ENCODE measurements at places on chromosomes 7 and 10.
A peak's percentile ranks its signal among the peaks of the same experiment; 100 is the strongest.

DNA sequence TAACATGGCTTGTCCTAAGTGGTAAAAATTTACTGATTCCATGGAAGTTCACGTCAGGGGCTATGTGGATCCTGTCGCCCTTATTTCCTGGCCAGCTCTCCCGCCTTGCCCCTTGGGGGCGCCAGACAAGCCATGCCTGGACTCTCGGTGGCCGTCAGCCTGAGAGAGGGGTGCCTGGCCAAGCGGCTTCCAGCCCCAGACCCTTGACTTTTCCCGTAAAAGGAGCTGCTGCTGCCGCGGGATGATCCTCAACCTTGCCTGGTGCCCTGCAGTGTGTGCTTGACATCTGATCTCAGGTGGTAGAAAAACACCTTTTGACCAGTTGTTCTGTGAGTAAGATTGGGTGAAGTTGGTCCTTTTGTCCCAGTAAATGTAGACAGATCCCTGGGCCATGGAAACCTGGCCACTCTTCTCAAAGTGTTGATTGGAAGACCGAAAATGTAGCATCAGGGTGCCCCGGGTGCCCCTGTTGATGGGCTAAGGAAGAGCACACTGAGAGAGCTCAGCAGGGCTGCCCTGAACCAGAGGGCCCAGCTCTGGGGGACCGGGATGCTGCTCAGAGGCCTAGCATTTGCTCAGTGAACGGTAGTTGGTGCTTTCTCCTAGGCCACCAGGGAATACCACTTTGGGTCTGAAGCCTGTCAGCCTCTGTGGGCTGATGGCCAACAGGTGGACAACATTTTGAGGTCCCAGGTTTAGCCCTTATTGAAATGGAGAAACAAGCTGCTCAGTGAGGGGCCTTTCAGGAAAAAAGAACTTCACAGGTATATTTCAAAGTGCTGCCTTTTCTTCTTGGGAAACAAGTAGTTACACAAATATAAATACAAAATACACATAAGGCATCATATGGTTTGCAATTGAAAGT is 162.5 kb downstream of the LRMDA start:
- DNase-seq, result no peak

DNA sequence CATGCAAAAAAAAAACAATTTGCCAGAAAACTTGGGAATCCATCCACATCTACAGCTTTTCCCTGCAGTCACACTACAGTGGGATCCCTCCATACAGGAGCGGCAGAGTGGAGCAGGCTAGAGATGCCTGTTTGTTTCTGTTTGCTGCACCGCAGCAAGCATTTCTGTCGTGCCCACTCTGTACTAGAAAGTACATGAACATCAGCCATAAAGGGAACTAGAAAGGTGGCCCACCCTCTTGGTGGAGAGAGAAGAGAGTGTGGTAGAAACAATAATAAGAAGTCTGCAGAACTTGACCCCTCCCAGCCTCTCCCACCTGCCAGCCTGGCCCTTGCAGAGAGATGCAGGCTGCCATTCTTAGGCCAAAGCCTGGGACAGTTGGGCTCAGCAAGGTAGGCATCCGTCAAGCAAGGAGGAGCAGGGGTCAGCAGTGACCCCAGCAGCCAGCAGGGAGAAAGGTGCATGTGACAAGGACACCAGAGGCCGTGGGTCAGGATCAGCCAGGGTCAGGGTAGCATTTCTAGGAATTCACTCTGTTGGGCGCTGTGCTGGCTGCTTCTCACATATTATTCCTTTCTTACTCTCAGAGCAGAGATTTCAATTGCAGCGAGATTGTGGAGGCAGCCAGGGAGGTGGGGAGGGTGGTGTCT is 171.8 kb downstream of the EGFR start:
- DNase-seq, result no peak

- no peak for DNase-seq
These were observed 83.3 kb upstream of the KLF6 start for GRCh38 chr10:3868271-3868664.

DNA sequence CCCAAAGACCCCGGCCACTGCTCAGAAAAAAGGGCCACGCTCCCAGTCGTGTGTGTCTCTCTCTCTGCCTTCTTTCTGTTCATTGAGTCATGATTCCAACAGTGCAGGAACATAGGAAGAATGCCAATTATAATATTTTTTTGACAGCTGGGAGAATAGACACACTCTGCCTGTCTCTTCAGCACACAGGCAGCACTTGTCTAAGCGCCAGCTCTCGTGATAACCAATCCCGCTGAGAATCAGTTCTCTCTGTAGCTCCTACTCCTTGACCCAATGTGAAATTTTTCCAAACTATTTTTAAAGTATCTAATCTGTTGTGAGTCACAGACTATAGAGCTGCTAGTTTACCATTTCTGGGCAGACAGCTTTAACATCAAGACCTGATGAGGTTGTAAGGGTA is 145.7 kb upstream of the RHEB start:
- DNase-seq, result no peak

GRCh38 chr10:69684020-69684980 is 54.3 kb downstream of the FAM241B start:
- DNase-seq, result peak; percentile 85

DNA sequence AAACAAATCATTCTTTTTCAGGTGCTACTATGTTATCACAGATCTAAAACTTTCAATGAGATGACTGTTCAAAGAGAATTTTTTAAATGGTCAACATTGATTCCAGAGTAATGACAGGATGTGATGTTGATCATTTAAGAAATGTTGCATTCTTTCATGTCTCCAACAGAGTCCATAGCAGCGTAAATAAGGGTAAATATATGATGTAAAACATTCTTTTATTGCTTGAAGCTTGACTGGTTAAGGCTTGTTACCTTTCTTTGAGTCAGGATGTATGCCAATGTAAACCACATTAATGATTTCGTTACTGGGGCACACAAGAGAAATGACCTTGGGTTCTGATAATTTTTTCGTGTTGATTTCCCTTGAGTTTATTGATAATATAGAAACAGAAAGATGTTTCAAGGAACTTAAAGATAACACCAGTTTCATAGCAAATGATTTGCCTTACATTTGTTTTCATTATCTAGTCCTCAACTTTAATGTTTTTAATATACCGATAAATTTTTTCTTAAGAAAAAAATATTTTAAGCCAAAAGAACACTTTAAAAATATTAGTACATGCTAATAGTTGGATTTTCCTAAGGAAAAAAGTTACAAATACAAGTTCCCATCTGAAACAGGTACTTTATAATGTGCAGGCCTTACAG is 3.5 kb downstream of the STK17A start:
- no peak for DNase-seq

GRCh38 chr7:92528958-92529264 is 316 bp downstream of the RBM48 start:
- no peak for DNase-seq

DNA sequence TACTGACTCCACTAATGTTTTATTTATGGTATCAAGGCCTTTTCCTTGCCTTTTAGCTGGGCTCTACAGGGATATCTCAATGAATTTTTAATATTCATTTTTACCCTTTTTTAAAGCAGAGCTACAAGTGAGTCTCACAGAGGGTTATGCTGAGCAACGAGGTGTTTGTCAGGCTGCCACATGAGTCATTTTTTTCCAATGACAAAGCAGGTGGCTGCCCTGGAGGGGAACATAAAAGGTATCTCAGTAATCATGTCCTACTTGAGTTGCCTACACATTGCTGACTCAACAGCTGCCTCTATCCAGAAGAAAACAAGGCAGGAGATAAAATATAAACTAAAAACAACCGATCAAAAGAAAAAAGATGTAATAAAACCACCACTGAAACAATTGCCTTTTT is 1004.9 kb upstream of the POT1 start:
- no peak for DNase-seq

- no peak for DNase-seq
These were observed 543.1 kb downstream of the CNTNAP2 start for GRCh38 chr7:146659732-146660131.

DNA sequence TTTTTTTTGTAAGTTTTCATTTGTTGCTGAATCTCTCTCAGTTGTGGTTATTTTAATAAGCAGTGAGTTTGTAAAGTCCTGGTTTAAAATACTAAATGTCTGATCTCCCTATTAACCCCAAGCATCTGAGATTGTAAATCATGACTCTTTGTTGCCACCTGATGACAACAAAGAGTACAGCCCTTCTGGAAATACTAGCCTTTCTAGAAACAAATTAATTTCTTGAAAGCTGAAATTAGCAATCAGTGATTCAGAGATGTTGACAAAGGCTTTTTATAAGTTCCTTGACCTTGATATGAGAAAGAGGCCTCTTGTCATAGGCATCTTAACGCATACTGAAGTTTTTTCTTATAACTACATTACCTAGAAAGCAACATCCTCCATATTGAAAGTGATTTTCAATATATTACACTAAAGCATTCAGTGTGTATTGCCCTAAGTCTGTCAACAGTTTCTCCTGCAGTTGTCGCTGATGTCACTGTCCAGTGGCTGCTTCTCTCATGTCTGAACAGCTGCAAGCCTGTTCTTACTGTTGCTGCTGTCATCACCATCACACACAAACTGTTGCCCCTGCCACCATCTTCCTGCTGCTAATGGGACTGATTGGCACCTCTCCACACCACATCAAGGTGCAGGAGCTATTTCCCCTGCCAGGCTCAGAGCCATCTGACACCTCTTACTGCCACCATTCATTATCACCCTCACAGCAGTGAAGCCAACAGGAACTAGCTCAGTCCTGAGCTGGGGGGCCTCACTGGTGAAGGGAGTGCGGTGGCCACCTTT is 95.1 kb upstream of the LRGUK start:
- DNase-seq, result no peak

- no peak for DNase-seq
These were observed 151.2 kb upstream of the NFE2L3 start for GRCh38 chr7:26000841-26001240.

GRCh38 chr10:133237588-133238465 is at the start of gene VENTX:
Gene VENTX (plus strand): TSS chr10:133237855. CDS start chr10:133237915, 60 bp downstream.
- DNase-seq, result no peak

GRCh38 chr7:150361402-150361801 is 7.2 kb upstream of the REPIN1 start:
- DNase-seq, result no peak

- no peak for DNase-seq
These were observed 17.7 kb downstream of the FGFR2 start for GRCh38 chr10:121580276-121581116.

GRCh38 chr7:108413782-108414492 is 42.3 kb downstream of the NRCAM start:
- DNase-seq, result no peak

DNA sequence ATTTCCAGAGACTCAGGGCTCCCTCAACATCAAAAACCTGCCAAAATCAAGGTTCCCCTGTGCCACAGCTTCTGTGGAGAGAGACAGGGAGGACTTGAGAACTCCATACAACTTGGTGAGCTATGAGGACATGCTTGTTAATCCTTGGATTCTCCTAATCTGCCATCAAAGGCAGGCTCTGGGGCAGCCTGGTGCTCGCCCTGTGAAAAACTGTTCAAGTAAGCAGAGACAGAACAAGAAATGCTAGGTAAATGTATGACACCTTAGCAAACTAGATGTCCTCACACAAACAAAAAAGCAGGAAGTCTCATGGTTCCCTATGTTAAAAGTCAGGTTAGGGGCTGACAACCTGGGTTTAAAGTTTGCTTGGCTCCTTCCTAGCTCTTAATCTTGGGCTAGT is 73.6 kb downstream of the ANK3 start:
- DNase-seq, result no peak

- no peak for DNase-seq
These were observed 1016.5 kb downstream of the GRM8 start for GRCh38 chr7:126236261-126236660.

DNA sequence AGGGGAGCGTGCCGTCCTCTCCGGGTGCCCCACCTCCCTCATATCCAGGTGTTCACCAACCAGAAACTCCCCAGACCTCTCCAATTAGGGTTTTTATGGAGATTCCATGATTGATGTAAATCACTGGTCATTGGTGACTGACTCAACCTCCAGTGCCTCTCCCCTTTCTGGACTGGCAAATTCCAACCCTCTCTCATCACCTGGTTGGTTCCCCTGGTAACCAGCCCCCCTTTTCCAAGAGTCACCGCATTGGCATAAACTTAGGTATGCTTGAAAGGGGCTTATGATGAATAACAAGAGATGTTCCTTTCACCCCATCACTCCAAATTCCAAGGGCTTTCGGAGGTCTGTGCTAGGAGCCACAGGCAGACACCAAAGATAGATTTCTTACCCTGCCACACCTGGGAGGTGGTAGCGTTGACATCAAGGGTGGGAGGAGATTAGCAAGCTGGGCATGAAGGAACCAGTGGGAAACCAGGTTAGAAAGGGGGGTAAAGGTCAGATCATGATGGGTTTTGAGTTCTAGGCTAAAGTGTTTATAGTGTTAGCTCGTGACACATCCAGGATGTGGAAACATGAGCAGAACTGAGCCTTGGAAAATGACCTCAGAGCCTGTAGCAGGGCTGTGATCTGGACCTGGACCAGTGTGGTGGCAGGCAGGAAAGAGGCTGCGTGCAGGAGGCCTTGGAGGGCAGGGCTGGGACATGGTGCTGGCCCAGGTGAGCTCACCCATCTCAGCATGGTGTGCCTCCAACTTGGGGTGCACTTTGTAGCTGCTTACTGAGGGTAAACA is 45.1 kb downstream of the CAMK1D start:
- DNase-seq, result no peak

- DNase-seq, result no peak
These were observed 152.0 kb upstream of the PITRM1 start for GRCh38 chr10:3324612-3325038.

DNA sequence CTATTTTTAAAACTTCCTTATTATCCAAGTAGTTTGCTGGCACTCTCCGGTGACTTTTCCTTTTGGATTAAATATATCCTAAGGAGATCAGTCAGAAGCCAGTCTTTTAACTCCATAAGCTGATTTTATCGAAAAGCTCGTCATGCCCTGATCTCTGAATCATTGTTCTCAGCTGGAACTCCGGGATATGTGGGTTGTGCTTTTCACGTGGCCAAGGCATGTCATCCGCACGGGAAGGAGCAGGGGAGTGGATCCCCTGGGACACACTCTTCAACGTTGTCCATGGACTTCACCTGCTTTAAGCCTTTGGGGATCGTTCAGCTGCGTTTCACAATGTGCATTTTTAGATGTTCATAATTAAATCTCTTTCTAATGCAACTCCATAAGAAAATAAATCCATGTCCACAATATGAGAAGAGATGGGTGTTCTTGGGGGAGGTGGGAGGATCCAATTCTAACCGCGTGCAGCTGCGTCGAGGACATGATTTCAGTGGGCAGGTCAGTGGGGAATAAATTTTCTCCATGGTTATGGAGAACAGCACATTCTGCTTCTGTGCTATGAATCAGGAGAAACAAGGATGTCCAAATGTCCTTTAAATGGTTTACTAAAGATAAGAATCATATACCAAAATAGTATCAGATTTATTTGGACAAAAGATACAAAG is 229.5 kb upstream of the ADARB2 start:
- no peak for DNase-seq

GRCh38 chr10:103397191-103397825 is 882 bp downstream of the PDCD11 start:
- DNase-seq, result no peak

- no peak for DNase-seq
These were observed 359.6 kb upstream of the MEOX2 start for GRCh38 chr7:16046041-16046440.

GRCh38 chr10:29028486-29028885 is 260.4 kb upstream of the LYZL1 start:
- DNase-seq, result no peak

Measured in upper lobe of right lung (tissue), 1 donor.